Iris pigment epithelial cell (primary cell): ENCODE measurements at places on chromosomes 11 and 22.

DNA sequence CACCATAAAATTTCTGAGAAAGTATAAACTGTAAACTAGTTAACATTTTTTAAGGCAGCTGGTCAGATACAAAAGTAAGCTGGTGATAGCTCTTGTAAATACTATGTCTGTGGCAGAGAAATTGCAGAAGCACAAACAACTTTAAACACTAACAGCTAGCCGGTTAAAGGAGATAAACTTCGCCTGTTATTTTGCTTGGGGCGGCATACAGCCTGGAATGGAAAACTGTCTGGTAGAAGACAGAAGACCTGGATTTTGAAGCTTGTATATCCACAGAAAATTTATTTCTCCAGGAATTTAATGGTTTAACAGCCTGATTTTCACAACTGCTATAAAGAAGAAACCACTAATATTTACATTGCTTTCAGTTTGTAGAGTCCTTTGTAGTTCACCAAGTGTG is 65.3 kb upstream of the FIBIN start:
- DNase-seq: no peak

DNA sequence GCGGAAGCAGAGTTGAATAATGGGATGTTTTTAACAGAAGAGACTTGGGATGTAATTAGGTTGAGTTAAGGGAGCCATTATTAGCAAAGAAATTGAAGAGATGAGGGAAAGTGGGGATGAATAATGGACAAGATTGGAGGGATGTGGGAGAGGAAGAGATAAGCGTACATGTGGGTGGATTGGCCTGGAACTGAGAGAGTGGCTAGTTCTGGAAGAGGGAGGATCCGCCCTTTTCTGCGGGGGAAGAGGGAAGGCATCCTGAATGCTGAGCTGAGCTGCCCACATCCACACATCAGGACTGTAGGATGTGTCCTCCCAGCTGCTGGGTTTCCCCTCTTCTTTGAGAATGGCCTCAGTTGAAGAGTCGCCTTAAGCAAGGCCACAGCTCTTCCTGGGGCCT is 68.3 kb upstream of the CADM1 start:
- DNase-seq: no peak

- peak; percentile 38 for DNase-seq
Measured at GRCh38 chr11:2531277-2531986, 86.6 kb downstream of the KCNQ1 start.

- DNase-seq: no peak
Measured at GRCh38 chr11:15555161-15555560, 440.4 kb downstream of the INSC start.

DNA sequence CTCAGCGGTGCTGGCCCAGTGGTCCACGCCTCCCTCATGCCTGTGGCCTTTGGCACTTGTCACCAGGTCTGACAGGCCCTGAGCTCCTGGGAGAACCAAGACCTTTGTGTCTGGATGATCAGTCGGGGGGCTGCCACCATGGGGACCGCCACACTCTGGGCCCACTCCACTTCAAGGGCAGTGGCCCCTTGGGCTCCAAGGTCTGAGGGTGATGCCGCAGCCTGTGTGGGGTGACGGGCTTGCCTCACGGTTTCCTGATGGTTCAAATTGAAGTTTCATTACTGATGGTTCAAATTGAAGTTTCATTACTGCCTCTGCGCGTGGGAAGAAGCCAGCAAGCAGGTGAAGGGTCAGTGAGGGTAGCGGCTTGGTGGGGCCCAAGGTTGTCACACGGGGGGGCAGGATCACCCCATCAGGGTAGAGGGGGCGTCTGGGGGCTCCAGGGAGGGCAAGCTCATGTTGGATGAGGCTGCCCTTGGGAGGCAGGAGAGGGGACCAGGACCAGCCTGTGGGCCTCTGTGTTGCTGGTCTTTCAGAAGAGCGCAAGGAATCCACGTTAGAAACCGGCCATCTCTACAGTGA is 27.5 kb downstream of the TRMU start:
- no peak for DNase-seq

GRCh38 chr22:45421349-45422055 is 8.0 kb downstream of the RIBC2 start:
- no peak for DNase-seq

DNA sequence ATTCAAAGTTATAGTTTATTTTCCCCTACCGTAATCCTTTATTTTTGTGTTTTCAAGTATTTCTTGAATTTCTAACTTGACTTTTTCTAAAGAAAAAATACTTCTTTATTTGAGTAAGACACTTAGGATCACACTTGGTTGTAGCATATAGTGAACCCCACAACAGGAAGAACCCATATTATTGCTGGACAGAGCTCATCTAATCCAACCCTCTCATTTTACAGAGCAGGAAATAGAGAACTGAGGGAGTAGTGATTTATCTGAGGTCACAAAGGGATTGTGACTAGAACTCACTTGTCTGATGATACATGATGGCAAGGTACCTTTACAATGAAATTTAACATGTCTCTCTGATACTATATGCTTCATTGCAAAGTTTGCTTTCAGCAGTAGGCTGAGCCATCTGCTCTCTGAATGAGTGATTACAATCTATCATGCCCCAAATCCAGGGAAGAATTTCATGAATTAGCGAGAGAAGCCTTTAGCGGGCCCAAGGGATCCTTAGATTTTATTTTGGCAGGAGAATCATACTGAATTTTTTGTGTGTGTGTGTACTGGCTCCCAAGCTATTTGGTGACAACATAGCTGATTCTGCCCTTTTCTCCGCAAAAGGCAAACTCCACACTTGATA is 9.8 kb downstream of the SLC17A6 start:
- no peak for DNase-seq

GRCh38 chr11:3106736-3107524 is 49.7 kb upstream of the CARS1 start:
- no peak for DNase-seq

DNA sequence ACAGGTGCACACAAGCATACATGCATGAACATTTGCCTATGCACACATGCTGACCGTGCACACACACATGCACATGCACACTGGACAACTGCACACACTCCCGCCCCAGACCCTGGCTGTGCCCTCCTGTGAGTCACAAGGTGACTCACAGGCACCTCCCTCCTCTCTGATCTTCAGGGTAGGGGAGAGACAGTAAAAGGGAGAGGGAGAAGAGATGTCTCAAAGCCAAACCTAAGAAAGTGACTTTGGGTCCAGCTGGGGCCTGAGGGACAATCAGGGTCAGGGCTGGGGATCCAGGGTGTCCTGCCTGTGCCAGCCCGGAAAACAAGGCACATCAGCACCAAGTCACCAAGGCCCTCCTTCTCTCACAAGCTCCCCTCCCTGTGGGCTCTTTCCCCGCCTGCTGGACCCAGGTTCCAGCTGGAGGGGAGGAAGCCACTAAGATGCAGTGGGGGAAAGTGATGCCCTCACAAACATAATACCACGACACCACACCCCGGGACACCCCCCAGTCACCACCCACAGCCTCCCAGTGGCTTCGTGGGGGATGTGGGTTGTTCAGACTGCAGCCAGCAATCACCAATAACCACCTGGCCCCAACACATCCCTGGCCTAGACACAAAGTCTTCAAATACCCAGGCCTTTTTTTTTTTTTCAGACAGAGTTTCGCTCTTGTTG is 39.3 kb downstream of the PDGFB start:
- peak; percentile 72 for DNase-seq

DNA sequence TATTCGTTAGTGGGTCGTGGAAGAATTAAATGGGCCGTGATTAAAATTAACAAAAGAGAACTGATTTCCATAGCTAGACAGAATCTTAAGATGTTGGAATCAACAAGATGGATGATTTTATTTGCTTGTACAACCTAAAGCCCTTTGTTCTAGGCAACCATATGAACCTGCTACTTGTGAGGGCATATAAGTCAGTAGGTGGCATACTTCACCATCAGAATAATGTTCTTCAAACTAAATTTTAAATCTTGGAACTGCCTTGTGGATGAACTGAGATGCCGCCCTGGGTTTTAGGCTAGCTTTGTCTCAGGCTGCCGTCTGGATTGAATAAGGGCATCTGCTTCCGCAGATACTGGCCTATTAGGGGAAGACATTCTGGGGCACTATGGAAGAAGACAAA is 40.9 kb downstream of the CSRP3 start:
- no peak for DNase-seq

GRCh38 chr11:14422052-14422813 is 63.2 kb upstream of the RRAS2 start:
- peak; percentile 100 for DNase-seq
